ENCODE measurements at places on chromosomes 3 and 15.

DNA sequence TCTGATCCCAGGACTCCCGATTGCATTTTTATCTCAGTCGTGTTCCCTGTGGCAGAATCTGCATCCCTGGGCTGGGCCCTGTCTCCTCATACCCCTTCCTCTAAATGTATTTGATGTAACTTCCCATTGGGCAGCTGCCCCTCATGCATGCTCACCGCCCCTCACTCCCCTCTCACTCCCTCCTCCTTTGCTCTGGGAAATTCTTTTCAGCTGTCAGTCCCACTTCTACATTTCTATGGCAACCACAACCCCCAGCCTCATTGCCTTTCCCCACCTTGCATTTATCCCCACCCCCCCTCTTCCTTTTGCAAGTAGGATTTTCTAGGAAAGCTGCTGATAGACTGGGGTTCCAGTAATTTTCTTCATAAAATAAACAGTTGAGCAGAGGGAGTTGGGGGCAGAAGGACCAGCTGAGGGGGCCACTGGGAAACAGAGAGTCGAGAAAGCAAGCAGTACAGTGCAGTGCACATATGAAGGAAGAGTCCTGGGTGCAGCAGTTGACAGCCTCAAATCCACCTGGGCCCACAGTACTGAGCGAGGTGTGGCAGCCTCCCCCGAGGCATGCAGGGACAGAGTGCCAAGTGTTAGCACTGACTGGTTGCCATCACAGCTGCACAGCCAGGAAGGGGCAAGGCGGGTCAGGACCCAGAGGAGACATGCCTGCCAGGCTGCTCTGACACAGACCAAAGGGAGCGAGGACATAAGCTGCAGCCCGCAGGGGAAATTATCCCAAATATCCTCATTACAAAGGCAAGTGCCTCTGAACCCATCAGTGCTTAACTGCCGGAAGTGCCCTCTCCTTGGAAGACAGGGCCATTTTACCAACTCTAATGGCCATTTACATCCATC, 476.3 kb downstream of the EPHB1 start:
- DNase-seq: no peak

DNA sequence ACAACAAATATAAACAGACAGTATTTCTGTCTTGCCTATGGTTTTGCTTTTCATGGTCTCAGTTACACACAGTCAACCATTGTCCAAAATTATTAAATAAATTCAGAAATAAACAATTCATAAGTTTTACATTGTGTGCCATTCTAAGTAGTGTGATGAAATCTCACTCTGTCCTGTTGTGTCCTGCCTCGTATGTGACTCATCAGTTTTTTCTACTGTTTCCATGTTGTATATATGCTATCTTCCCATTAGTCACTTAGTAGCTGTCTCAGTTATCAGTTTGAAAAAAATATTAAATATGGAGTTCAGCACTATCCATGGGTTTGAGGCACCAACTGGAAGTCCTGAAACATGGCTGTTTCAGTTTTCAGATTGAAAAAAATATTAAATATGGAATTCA, 282.4 kb upstream of the GRM7 start:
- no peak for DNase-seq

- DNase-seq: no peak
Measured at GRCh38 chr3:116440196-116440595, 5.1 kb downstream of the LSAMP start.

- DNase-seq: no peak
Measured at GRCh38 chr3:26437678-26438077, 184.9 kb upstream of the LRRC3B start.

GRCh38 chr3:48039487-48040190, 23.4 kb upstream of the MAP4 start:
- no peak for DNase-seq

GRCh38 chr15:94098921-94099573, 132.3 kb upstream of the MCTP2 start:
- no peak for DNase-seq

GRCh38 chr3:134337511-134338200, 36.6 kb downstream of the AMOTL2 start:
- DNase-seq: no peak

DNA sequence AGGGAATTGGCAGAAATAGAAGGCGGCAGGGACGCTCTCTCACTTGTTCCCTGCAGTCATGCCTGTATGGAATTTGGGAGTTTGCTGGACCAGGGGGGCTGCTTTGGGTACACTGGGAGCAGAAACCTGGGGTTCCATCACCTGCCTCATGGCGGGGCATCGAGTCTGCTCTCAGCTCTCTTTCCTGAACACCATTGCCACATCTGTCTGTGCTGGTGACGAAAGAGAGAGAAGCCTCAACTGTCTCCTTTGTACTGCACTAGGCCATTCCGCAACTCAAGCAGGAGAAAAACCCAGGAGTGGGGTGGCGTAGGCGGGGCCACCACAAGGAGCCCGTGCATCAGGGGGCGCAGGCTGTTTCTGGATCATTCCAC, 14.0 kb downstream of the TMEM158 start:
- DNase-seq: no peak

DNA sequence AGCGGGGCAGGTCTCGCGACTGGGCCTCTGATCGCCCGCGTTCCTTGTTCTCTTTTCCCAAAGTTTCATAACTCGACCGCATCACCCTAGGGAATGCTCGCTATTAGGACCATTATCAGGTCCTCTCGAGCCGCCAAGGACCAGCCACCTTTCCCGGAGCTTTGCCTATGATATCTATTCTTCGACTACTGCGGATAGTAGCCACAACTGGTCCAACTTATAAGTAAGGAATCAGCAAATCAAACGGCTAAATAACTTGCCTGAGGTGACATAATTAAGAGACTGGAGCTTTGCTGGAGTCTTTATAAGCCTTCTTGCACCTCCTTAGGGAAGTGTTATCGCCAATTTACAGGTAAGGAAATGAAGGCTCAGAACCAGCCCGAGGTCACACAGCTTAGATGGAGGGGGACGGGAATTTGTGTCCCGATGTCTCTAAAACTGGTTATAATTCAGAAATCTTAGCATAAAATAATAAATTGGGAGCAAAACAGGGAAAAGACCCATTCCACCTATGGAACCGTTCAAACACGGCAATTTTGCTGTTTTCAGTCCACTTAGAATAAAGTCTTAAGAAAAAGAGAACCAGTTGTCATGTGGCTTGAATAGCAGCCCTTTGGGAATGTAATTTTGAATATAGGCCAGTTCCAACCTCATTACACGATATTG, 479 bp upstream of the PLD1 start:
- no peak for DNase-seq

GRCh38 chr15:29822100-29822683, at the start of gene TJP1:
Gene TJP1, minus strand, starts transcription at chr15:29822468. Its CDS starts 440 bp downstream, at chr15:29822028.
- no peak for DNase-seq

GRCh38 chr15:85704066-85704465, 90.7 kb downstream of the KLHL25 start:
- DNase-seq: no peak

GRCh38 chr3:43773273-43774094, 82.7 kb downstream of the ABHD5 start:
- DNase-seq: no peak

GRCh38 chr3:39819899-39820298, 10.5 kb downstream of the MYRIP start:
- no peak for DNase-seq

DNA sequence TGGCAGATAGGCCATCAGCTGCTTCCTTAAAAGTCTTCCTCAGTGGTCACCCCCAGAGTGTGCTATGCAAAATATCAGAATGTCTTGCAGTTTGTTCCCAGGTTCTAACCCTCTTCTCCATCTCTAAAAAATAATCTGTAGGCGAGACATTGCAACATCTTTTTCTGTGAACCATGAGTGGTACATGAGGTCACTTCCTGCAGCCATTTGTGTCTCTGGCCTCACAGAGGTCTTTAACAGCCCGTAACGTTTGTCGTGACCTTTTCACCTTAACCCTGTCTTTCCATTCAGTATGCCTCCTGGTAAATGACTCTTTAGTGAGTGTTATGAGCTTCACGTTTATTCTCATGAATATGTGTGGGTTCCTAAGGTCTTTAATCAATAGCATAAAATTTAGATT, 145.4 kb downstream of the KLHL25 start:
- no peak for DNase-seq

DNA sequence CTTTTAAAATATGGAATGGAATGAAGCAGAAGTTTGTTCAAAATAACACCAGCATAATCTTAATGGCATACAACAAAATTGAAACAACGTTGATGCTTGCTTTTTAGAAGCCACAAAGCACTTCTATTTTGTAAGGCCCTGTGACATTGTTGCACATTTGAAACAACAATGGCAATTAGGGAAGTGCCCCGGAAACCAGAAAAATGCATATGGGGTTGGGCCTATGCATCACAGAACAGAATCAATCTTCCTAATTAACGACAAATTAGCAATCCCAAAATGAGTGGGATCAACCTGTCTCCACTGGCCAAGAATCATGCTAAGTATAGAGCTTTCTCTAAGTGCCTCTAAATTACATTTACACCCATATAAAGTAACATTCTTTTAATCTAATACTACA, 168.9 kb downstream of the MEIS2 start:
- no peak for DNase-seq

- DNase-seq: peak; percentile 61
Measured at GRCh38 chr15:61857169-61857829, 202.9 kb downstream of the VPS13C start.

DNA sequence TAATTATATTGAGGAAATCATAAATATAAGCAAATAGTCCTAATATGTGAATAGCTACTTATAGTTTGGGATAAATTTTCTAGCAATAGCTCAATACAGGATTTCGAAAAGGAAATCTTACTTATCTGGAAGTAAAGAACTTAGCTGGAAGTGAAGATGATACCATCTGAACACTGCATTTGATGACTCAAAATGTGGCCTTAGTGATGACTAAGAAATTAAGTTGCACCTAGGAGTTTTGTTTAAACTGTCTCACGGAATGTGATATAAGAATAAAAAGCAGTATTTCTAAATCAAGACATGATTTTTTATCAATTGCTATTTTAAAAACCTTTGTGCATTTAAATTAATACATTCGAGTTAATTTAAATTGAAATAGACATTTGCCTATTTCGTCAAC, 91.2 kb downstream of the EOMES start:
- DNase-seq: no peak

All from CD4-positive, alpha-beta memory T cell (primary cell).